ENCODE measurements at places on chromosomes 12 and 14. TPM values are rescaled to one million over a fixed set of nuclear protein-coding genes. Genes with fewer than 3 reads are reported as not detected.

Gene CKB
- 917 TPM for total RNA-seq

DNA sequence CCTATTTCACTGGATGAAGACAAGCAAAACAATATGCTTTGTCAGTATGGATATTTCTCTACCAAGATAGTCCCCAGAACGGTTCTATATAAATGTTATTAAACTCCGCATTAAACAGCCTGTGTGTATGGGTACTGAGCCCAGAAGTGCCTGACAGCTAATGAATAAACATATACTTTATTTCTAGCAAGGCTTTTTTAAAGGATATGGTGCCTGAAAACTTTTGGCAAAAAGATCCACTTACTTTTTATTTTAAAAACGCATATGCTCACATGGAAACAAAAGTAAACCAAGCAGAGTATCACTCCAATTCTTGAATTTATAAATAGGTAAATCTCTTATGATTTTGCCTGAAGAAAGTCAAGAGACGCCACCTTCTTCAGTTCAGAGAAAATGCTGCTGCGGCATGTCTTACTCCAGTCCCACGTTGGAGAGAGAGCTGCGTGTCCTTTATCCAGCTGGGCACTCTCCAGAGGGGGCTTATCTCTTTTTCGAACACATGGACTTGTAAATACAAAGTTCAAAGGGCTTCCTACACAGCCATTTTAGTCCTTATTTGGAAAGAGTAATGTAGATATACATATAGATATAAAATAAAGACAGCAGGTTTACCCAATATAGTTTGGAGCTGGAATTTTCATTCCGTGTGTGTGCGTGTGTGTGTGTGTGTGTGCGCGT lies 264.2 kb downstream of the ADAMTS20 start:
- DNase-seq, result no peak

GRCh38 chr14:56321861-56322260 lies 203.7 kb downstream of the PELI2 start:
- no peak for DNase-seq

DNA sequence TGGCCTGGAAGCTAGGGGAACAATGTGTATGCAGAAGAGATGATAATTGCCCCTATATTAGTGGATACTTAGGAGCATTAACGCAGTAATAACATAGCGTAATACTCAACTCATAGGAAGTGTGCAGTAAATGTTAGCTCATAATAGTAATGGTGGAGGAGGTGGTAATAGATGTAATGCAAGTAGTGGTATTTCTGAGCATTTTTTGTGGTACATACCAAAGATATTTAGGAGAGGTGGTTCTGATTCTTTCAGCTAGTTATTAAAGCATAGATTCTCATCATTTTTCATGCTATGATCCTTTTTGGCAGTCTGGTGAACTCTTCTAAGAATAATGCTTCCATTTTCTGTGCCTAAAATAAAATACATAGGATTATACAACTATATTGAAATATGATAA lies 233.1 kb downstream of the PTPRO start:
- DNase-seq, result no peak

- DNase-seq, result no peak
Measured at GRCh38 chr14:59325906-59326305, 137.4 kb downstream of the DAAM1 start.

GRCh38 chr12:49631336-49631907 lies 8.1 kb downstream of the PRPF40B start:
- DNase-seq, result no peak

Gene RHEBL1
- 0.97 TPM for total RNA-seq

Gene IQSEC3
- 2.3 TPM for total RNA-seq

Gene RIMKLB
- total RNA-seq, result 26.6 TPM

DNA sequence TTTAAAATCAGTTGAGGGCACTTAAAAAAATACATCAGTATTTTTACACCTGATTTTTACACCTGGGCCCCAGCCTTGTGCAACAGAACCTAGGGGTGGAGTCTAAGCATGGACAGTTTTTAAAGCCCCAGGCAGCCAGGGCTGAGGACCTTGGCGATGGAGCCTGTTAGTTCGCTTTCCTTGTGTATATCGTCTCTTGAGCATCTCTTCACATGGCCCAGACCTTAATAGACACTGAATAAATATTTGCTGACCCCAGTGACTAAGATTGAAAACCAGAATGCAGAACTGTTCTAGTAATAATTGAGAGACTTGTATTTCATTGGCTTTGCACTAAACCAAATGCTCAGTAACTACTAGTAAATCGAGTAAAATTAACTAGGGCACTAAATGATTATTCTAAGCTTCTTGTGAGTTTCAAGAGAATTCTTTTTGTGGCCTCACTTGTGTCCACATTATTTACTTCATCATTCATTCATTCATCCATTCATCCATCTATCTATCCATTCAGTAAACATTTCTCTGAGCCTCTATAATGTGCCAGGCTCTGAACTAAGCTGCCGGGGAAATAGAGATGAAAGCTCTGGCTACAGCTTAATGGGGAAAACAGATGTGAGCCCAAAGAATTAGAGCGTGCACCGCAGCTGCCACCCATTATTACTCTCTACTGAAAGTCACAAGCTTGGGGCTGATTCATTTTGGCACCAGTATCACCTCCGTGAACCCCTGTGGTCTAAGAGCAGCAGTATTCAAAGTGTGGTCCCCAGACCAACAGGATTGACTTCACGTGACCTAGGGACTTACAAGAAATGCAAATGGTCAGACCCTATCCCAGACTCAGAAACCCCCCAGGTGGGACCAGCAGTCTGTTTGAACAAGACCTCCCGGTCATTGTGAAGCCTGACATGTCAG lies 30.7 kb upstream of the BCL7A start:
- DNase-seq, result no peak

Gene ADAM20
- total RNA-seq, result 0.71 TPM

GRCh38 chr14:61461808-61462275 lies 140.5 kb downstream of the PRKCH start:
- DNase-seq, result peak; percentile 91

DNA sequence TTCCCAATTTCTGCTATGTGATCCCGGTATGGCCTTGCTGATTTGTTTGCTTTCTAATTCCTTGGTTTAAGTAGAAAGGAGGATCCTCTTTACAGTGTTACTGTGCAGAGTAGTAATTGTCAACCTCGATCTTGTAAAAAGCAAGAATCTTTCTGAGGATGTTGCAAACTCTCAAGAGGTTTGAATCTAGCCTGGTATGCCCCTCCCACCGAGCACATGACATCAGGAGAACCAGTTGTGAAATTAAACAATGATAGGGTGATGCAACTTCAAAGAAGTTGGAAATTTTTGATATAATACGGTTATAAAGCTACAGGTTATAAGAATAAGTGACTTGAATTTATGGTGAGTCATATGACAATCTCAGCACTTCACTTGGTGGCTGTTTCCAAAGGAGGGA lies 35.0 kb upstream of the FUT8 start:
- no peak for DNase-seq

GRCh38 chr12:122989225-122989839 lies 8.9 kb downstream of the ARL6IP4 start:
- no peak for DNase-seq

- DNase-seq, result no peak
Measured at GRCh38 chr14:54606631-54607133, 39.8 kb downstream of the SAMD4A start.

Gene AKAP5
- 2.0 TPM for total RNA-seq

DNA sequence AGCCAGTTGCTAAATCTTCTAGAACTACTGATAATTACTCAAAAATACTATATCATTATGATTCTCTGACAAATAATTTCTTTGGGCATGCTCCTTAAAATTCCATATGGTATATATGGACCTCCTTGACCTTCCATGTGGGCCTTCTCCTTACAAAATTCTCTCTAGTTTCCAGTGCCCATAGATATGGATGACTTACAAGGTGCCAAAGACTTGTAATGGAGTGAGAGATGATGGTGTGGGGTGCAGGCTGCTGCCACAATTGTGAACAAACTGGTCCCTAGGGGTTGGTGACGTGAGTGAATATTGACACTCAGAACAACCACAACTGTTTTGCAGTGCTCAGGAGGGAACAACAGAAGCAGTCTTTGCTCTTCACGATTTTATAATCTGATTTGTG lies 378.9 kb downstream of the SNAPC1 start:
- DNase-seq, result no peak

DNA sequence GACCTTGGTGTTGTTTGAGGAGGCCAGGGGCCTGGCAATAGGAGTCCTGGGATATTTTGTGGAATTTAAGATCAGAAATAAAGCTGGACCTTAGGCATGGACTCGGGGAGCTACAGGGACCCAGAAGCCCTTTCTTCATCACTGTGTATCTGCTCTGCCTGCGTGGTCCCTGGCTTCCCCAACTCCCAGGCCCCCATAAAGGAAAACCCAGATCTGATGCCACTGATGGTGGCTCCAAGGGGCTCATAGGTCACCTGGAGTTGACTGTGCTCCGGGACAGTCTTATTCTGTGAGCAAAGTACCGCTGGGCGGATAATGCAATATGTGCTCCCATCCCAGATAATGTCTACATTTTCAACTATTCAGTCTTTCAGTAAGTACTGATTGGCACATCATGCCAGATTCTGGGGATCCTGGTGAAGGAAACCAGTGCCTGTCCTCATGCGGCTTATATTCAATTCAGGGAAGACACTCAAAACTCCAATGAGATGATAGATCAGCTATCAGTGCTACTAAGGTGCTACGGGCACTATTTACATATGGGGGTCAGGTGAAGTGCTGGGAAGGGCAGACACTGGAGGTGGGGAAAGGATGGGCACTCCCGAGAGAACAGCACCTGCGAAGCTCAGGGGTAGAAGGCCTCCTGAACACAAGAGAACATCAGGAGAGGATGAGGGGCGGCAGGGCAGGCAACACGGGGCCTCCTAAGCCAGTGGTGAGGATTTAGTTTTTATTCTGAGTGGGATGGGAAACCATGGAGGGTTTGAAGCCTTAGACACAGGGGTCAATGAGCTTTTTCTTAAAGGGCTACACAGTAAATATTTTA lies 5.5 kb upstream of the SELPLG start:
- DNase-seq, result no peak

Measured in esophagus muscularis mucosa (tissue), 4 donors.